Left lobe of liver (tissue), 2 donors: ENCODE measurements at places on chromosomes 12 and 14.

GRCh38 chr12:116813271-116814041, 67.8 kb downstream of the HRK start:
- DNase-seq: no peak

DNA sequence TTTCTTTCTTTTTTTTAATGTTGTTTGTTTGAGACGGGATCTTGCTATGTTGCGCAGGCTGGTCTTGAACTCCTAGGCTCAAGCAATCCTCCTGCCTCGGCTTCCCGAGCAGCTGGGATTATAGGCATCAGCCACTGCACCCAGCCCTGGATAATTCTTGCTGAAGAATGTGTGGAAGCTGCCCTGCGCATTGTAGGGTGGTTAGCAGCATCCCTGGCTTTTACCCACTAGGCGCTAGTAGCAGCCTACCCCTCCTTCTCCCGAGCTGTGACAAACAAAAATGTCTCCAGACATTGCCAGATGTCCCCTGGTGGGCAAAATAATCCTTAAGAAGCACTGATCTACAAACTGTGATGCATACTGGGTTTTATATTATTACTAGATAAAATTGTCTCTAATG, 6.6 kb downstream of the DCAF4 start:
- DNase-seq: no peak

- DNase-seq: no peak
These were observed 148.9 kb downstream of the SAMD4A start for GRCh38 chr14:54715811-54716210.

DNA sequence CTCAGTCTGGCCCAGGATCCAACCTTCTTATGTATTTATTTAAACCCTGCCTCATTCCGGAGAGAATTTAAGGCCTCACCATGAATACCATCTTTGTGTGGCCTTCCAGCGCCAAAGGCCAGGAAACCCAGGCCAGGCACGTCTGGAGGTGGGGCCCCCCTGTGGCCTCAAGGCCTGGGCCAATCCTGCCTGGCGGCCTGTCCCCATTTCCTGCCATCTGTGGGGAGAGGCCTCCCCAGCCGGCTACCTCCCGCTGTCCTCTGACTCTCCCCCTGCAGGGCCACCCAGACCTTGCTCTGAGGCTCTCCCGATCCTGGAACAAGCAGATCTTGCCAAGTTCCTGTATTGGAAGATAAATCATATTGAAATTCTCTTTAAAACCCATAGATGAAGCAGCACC, 37.4 kb upstream of the MEG3 start:
- no peak for DNase-seq

GRCh38 chr12:123614531-123614930, 12.6 kb downstream of the DDX55 start:
- no peak for DNase-seq

DNA sequence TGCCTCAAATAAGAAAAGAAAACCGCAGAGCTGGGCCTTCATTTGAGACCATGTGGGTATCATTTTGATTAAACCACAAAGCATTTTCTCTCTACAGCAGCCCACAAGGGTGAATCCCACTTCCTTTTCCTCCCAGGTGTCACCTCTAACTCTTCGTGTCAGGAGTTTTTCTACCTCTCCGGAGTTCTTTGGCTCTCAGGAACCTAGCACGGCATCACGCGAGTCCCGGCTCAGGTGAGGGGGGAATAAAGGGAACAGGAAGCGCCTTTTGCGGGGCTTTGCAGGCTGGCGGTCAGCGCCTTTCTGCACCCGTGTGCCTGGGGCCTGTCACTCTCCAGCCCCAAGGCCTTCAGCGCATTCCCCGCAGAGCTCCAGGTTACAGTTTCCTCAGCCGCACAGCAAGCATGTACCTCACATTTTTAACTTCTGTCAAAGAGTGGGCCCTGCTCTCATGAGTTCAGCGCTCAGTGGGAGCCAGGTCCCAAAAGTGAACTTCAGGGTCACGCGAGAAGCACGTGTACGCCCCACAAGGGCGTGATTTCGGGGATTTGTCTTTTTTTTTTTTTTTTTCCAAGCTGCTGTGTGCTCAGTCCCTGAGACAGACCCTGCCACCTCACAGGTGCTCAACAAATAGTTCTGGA, 740 bp upstream of the PRPF40B start:
- DNase-seq: no peak

- DNase-seq: no peak
These were observed 304.7 kb downstream of the ADGRD1 start for GRCh38 chr12:131258398-131258797.

- DNase-seq: no peak
These were observed 20.0 kb upstream of the KDM2B start for GRCh38 chr12:121600702-121601336.

DNA sequence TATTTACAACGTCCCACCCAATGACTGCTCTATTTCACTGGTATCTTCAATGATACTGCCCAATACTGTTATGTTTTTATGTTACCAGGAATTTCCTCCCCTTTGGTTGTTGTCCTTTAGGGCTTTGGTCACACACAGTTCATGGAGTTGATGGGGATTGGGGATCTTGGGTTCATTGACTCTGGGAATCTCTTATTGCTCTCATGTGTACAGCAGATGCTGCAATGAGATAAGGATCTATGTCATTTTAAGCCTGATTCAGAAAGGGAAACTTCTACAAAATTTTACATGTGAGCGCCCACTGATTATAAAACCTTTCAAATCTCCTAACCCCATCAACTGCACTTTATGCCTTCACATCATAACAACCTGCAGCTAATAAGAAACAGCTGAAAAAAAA, 67.2 kb downstream of the FAR2 start:
- no peak for DNase-seq
